ENCODE measurements at places on chromosomes 6 and 20.

DNA sequence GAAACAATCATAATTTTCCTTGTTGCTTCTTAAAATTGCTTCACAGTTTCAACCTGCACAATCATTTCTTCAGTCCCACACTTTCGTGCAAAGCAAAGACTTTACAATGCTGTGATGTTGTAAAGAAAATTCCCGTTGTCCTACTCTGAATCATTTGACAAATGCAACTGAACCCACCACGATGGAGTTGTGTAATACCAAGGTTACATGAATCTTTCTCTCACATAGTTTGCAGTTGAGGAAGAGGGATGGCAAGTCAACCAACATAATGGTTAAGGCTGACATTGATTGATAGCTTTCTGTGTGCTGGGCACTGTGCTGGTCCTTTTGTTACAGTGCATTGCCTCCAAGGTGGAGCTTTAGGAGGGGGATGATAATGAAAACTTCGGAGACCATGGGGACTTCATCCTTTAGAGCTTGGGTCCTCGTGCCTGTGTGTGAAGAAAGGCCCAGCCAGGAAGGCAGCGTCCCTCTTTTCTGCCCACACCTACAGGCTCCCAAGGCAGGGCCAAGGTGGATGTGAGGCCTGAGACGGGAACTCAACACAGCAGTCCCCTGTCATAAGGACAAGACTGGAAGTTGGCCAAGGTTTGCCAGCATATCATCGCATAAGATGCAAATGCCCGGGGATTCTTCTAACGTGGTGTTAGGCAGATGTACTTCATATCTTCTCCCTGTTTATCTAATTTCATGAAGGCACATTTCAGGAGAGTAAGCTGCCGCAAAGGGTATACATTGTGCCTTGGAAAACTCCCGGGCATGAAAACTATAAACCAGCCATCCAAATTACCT, 96.9 kb downstream of the LY86 start:
- no peaks in the 10 kb centered on the region for H3K36me3 ChIP-seq
- no peak overlapping the region for H3K4me3 ChIP-seq
- DNase-seq = no peak
- H3K27ac ChIP-seq = no peak overlapping the region

DNA sequence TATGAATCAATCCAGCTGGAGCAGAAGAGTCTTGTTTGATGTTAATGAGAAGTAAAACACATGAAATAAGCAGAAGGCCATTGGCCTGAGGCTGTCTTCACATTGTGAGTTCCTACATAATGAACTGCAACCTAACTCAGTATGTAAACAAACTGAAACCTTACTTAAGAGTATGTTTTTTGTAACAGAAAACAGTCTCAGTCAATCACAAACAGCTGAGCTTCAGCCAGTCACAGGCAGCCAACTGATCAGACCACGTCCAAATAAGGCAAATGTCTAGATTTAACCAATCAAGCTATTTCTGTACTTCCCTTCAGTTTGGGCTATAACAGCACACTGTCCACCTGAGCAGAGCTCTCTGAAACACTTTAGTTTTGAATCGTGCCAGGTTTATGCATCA, 234.7 kb downstream of the TRDN start:
- H3K27ac ChIP-seq = no peak overlapping the region
- no peaks in the 10 kb centered on the region for H3K36me3 ChIP-seq
- no peaks in the 10 kb centered on the region for H3K27me3 ChIP-seq
- H3K4me3 ChIP-seq = no peak overlapping the region
- no peaks in the 10 kb centered on the region for H3K4me1 ChIP-seq
- DNase-seq = no peak

- no peak for DNase-seq
- H3K27ac ChIP-seq = no peak overlapping the region
- H3K4me1 ChIP-seq = no peaks in the 10 kb centered on the region
- H3K4me3 ChIP-seq = no peak overlapping the region
- peaks cover 3% of the 10 kb centered on the region for H3K27me3 ChIP-seq
Observed at GRCh38 chr6:129812145-129812777, 48.9 kb downstream of the TMEM244 start.

- H3K4me1 ChIP-seq = no peaks in the 10 kb centered on the region
- no peak overlapping the region for H3K4me3 ChIP-seq
- peaks cover 8% of the 10 kb centered on the region for H3K27me3 ChIP-seq
- no peak for DNase-seq
Observed at GRCh38 chr20:62572980-62573379, 69.3 kb upstream of the SLCO4A1 start.

DNA sequence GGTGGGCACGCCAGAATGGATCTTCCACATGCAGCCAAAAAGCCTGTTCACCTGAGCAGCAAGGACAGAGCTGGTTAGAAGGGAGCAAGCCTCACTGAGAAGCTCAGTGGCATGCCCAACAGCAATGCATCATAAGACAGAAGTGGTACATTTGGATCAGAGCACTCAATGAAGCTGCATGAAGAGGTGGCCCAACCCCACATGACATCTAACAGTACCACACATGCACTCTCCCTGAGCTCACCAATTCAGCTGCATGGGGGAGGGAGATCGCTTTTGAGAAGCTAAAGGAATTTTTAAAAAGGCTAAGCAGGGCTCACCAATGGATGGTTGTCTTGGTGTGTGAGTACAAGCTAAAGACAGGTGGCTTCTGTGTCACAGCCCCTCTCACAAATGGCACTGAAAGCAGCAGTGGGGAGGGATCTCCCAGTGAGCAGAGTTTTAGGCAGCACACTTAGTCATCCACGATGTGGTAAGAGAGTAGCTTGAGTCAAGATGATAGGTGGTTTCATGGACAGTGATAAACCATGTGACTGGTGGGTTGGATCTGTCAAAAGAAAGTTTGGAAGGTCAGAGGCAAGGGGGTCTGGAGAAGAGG, 166.6 kb upstream of the TAB2 start:
- no peak overlapping the region for H3K27ac ChIP-seq
- no peaks in the 10 kb centered on the region for H3K36me3 ChIP-seq
- peaks cover 22% of the 10 kb centered on the region for H3K4me1 ChIP-seq
- no peaks in the 10 kb centered on the region for H3K27me3 ChIP-seq
- DNase-seq = no peak

DNA sequence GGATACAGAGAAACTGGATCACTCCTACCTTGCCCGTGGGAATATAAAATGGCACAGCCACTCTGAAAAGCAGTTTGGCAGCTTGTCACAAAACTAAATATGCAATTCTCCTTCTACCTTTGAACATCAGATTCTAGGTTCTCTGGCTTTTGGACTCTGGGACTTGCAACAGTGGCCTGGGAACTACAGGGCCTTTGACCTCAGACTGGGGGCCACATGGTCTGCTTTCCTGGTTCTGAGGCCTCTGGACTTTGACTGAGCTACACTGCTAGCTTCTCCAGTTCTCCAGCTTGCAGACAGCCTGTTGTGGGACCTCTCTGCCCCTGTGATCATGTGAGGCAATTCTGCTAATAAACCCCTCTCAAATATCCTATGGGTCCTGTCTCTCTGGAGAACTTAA, 168.8 kb downstream of the CDH26 start:
- no peaks in the 10 kb centered on the region for H3K36me3 ChIP-seq
- no peaks in the 10 kb centered on the region for H3K27me3 ChIP-seq
- H3K27ac ChIP-seq = no peak overlapping the region
- H3K4me3 ChIP-seq = no peak overlapping the region
- no peaks in the 10 kb centered on the region for H3K4me1 ChIP-seq
